Epithelial cell of prostate (primary cell): ENCODE measurements at places on chromosomes 5 and 9.

DNA sequence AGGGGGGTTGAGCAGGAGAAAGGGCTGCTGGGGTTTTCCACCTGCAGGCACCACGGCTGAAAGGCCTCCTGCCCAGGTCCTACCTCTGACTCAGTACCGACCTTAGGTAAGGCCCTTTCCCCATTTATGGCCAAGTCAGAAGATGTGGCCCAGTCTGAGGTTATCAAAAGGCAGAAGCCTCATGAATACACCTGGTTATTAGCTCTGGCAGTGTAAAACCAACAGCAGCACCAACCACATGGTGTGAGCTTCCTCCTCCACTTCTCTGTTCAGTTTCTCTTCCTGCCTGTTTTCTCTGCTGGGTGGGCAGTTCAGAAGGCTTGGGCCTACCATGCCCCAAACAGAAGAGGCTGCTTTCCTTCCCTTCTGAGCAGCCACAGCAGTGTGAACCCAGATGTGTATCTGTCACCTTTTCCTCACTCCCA is 86.9 kb downstream of the UGCG start:
- no peak for DNase-seq

- no peak for DNase-seq
Observed at GRCh38 chr5:154302161-154302560, 111.6 kb downstream of the GALNT10 start.

- DNase-seq = no peak
Observed at GRCh38 chr5:107661038-107661649, 9.6 kb downstream of the EFNA5 start.

- DNase-seq = no peak
Observed at GRCh38 chr9:93814077-93814956, 140.8 kb downstream of the BARX1 start.

DNA sequence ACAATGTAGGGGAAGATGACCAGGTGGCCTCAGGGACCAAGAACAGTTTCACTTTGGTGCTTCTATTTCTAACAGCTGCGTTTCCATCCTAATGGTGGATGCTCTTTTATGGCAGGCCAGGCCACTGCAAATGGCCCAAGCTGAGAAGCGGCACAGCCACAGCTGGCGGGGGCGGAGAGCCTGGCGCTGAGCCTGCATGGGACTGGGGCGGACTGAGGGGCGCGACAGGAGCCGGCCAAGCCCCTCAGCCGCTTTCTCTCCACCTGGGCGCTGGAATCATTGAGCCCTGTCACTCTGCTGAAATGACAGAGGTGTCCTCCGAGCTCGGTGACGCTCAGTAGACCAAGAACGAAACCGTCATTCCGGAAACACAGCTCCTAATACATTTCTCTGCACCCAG is 317.3 kb upstream of the PDE4D start:
- DNase-seq = no peak

- no peak for DNase-seq
Observed at GRCh38 chr5:146825033-146825432, 53.5 kb downstream of the PPP2R2B start.

- DNase-seq = no peak
Observed at GRCh38 chr5:172733974-172734346, 37.0 kb downstream of the DUSP1 start.

GRCh38 chr9:13970426-13970825 is 343.5 kb downstream of the NFIB start:
- DNase-seq = no peak

DNA sequence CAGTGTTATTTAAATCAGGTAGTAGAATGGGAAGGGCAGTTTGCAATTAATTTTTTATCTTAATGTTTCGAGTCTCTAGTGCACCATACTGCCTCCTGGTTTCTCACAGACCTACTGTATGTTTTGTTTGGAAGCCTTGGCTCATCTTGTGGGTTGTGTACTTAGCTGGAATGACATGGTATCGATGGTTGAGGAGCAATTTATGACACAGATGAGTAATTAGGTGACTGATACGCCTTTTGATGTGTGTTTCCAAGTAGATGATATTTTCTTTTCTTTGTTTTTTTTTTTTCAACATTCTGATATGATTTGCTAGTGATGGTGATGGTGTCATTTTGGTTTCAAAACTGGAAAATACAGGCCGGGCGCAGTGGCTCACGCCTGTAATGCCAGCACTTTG is 16.1 kb downstream of the BASP1 start:
- DNase-seq = no peak

- DNase-seq = no peak
Observed at GRCh38 chr9:34465468-34465867, 6.9 kb downstream of the DNAI1 start.
